NCI-H2081 treated with DMSO at 0.1 percent for 48 hours (cell line): ENCODE measurements at places on chromosomes 1 and 21.

GRCh38 chr1:67381154-67381553, 49.0 kb downstream of the SERBP1 start:
- DNase-seq, result no peak

DNA sequence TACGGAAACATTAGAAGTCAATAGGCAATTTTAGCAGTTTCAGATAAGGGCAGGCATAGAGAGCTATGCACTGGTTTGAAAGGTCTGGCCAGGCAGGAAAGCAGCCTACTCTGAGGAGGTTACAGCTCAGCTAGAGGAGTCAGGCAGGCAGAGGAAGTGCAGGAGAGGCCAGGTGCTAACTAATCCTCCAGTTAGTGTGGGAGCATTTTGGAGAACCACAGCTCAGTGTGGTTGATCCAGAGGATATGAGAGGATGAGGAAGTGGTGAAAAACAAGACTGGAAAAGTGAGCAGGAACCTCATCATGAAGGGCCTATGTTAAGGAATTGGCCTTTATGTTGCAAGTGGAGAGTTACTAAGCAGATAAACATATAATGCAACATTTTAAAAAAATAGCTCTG, 282.4 kb upstream of the SGIP1 start:
- no peak for DNase-seq

- DNase-seq, result no peak
These were observed 21.1 kb downstream of the SLC25A24 start for GRCh38 chr1:108179018-108179417.

DNA sequence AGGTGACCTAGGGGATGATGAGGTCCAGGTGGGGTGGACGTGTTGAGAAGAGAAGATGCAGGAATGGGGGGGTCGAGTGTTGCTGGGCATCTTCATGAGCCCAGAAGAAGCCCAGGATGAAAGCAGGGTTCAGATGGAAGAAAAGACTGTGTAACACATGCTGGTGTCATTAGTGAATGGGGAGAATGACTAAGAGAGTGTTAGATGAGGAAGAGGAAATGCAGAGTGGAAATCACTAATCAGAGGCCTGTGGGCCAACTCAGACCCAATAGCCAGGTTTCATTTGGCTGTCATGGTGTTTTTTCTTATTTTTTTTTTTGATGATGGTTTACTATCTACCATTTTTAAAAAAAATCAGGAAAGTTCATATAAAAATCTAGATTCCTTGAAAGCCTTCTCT, 180.8 kb upstream of the CAMK1G start:
- DNase-seq, result no peak

DNA sequence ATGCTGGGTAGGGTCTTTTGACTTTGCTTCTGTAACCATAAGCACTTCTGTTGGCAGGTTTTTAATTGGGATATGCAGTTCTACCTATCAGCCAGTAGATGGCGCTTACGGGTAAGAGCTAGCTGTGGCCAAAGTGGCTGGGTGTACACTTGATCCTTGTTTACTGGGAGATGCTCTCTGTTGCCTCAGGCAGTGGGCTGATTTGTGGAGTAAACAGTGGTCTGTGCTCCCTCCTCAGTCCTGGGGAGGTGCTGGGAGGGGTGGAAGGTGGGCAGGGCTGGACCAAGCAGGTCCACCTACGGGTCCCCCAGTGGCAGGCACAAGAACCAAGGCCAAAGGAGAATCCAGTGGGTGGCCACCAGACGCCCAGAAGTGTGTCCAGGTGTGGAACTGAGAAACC, 43.4 kb downstream of the RALGPS2 start:
- DNase-seq, result peak; percentile 21

GRCh38 chr1:184755226-184756065, 788 bp upstream of the EDEM3 start:
- no peak for DNase-seq

- no peak for DNase-seq
These were observed 4.4 kb upstream of the C2CD2 start for GRCh38 chr21:41957991-41958766.

DNA sequence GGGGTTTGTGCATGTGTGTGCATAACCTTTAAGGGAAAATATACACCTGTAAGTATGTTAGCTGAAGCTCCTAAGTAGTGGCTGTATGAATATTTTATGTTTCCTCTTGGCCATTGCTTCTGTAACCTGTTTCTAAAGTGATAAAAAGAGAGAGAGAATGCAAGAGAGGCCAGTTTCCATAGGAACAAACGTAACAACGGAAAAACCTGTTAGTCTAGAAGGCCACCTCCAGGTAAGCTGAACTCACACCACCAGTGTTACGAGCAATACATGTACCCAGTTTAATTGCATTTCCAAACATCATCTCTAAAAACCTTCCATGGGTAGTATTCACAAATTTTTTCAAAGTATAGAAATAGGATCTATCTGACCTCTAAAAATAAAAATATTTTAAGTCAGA, 63.1 kb downstream of the PLPPR4 start:
- no peak for DNase-seq

DNA sequence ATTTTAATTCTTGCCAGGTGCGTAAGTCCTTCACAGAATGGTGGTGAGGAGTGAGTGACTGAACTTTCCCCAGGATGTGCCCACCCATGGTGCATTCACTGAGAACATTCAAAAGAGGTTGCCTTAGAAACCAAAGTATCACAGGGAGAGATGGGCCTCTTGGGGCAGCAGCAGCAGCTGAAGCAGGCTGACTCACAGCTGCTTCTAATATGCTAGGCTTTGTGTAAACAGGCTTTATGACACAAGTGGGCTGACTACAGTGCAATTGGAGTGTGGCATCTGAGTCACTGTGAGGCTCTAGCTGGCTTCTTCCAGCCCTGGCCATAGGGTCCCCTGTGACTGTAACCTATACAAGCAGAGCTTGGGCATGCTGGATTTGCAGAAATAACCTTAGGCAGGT, 12.6 kb downstream of the PIGP start:
- peak; percentile 93 for DNase-seq

GRCh38 chr1:218430822-218431221, 85.7 kb downstream of the TGFB2 start:
- no peak for DNase-seq

DNA sequence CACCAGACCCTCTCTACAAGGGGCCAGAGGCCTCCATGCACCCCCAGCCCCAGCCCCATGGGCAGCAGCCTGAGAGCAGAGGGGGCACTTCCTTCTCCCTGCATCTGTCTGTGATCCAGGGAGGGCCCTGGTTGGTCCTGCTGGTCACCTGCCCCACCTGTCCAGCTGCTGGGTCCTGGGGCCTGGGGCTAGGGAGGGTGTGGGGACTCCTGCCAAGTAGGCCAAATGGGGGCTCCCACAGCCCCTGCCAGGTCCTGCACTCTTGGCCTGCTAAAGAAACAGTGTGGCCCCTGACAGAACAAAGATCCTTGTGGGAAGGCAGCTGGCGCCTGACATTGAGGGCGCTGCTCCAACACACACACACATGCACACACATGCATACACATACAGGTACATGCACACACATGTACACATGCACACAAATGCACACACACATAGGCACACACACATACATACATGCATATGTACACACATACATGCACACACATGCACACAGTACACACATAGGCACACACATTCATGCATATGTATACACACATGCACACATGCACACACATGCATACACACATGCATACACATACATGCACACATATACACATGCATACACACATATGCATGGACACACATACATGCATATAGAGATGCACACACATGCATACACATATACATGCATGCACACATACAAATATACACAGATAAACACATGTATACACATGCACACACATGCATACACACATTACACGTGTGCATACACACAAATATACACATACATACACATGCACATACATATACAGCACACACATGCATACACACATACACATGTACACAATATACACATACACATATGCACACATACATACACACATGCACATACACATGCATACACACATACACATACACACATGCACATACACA, 49.9 kb downstream of the TRPM2 start:
- no peak for DNase-seq

GRCh38 chr1:166457700-166458099, 290.9 kb upstream of the FAM78B start:
- no peak for DNase-seq

GRCh38 chr1:237124856-237125462, 83.0 kb downstream of the RYR2 start:
- DNase-seq, result no peak

DNA sequence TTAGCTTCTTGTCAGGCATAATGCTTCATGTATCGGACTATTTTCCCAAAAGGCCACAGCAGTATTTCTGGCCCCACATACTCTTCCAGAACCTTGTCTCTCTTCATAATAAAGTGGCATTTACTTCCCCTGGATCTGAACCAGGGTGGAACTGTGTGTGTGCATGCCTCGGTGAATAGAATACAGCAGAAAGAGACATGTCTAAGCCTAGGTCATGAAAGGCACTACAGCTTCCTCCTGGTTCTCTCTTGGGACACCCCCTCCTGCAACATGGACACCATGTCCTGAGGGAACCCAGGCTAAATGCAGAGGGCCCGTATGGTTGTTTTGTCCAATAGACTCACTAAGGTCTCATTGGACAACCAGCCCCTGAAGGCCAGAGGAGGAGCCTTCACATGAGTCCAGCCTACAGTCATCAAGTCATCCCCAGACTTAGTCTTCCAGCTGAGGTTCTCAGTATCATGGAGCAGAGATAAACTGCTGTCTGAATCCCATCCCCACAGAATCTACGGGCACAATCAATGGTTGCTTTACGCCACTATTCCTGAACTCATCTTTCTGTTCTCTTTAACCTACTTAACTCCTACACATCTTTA, 35.0 kb downstream of the USP24 start:
- DNase-seq, result no peak

DNA sequence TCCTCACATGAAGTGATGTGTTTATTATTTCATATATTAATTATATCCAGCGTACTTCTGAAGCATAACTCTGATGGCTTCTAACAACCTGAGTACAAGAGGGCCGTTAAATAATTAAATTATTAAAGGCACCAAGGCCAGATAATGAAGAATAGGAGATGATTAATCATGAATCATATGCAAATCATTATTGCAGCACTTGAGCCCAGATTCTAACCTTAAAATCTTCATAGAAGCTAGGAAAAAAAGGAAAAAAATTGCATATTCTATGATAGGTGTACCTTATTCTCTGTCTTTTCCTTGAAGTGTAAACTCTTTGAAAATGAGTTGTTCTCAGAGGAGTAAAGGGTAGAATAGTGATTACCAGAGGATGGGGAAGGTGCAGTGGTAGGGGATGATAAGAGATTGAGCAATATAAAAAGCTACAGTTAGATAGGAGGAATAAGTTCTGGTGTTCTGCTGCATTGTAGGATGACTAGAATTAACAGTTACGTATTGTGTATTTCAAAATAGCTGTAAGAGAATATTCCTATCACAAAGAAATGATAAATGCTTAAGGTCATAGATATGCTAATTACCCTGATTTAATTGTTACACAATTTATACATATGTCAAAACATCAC, 51.1 kb downstream of the SWT1 start:
- DNase-seq, result no peak

DNA sequence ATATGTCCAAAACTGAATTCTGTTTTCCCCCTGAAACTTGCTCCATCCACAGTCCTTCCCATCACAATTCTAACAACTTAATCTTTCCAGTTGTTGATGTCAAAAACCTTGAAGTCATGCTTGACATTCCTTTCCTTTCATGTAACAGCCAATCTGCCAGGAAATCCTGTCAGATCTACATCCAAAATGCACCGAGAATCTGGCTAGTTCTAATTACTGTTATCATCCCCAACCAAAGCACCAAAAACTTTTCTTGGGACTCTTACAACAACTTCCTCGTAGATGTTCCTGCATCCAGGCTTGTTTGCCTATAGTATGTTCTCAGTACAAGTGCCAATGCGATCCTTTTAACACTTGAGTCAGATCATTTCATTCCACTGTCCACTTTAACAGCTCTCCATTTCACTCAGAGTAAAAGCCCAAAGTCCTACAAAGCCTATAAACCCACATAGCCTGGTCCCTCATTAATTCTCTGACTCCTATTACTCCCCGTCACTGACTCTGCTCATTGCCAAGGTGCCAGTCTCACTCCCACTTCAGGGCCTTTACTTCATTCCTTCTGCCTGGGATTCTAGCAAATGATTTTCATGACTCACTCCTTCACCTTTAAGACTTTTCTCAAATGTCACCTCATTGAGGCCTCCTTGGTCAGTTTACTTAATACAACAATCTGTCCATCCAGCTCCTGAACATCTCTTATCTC, 493.2 kb upstream of the NFIA start:
- no peak for DNase-seq

- DNase-seq, result no peak
These were observed 129.1 kb upstream of the RAB4A start for GRCh38 chr1:229141689-229142377.

DNA sequence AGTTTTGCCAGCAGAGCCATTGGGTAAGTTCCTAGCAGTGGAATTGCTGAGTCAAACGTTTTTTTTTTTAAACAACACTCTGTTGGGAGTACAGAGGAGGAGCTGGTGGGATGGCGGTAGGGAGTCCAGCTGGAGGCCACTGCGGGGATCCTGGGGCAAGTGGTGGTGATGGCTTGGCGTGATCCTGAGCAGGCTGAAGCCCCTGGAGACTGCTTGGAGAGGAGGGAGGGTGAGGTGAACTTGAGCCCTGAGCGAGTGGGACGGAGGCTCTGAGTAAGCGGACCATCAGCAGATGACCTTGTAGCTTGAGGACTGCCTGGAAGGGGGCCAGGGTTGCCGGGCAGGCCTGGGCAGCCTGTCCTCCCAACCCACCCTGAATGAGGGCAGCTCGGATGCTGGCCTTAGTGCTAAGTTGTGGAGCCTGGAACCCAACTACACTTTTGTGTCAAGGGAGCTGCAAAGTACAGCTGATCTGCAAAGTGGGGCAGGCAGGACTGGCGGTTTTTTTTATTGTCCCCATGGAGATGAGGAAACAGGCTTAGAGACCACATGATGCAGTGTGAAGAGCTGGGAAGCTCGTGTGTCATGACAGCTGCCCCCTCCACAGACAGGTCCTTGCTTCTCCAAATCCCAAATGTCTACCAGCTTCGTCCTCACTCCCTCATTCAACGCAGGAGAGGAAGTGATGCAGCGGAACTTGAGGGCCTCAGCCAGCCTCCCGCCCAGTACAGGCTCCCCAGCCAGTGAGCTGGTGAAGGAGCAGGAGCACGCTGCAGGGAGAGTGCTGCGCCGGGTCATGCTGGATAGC, 20.2 kb downstream of the MRPL37 start:
- no peak for DNase-seq

DNA sequence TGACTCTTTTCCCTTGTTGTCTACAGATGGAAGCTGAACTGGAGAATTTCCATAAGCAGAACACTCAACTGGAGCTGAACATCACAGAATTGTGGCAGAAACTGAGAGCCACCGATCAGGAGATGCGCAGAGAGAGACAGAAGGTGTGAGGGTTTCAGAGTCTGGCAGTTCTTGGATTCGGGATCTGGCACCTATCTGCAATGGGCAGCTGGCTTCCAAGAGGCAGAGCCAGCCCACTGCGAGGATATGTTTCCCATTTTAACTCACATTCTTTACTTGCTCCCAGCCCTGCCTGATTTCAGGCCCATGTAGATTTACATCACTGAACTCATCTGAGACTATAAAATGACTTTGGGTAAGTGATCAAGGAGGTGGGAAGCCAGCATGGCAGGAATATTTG, 37.3 kb upstream of the TMEM125 start:
- DNase-seq, result no peak

- no peak for DNase-seq
These were observed 90.7 kb downstream of the SYT2 start for GRCh38 chr1:202619505-202619904.
